ENCODE measurements at places on chromosomes 4 and X.

GRCh38 chr4:124633285-124633941, 79.1 kb downstream of the ANKRD50 start:
- DNase-seq = no peak

- no peak for DNase-seq
Observed at GRCh38 chr4:55356991-55357461, 11.0 kb downstream of the SRD5A3 start.

GRCh38 chr4:18722748-18723191, 701.2 kb upstream of the LCORL start:
- DNase-seq = no peak

- DNase-seq = no peak
Observed at GRCh38 chr4:67320645-67321044, 224.7 kb downstream of the CENPC start.

- no peak for DNase-seq
Observed at GRCh38 chr4:153120235-153120634, 84.0 kb upstream of the TRIM2 start.

DNA sequence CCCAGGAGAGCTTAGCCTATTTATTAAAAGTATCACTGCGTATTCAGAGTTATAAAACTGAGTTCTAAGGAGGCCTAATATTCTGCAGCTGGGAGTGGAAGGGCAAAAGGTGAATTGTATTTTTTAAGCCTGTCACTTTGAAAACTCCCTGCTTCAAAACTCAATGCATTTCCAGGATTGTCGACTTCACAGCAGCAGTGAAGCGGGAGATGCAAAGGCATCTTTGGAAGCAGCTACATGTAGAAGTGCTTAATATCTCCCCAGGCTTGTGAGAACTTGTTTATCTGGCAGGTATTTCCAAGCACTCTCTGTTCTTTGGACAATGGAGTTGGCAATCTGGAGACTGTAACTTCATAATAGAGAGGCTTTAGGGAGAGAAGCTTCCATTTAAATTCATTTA, 717.5 kb upstream of the SLIT2 start:
- no peak for DNase-seq
